Activated naive CD4-positive, alpha-beta T cell (primary cell): ENCODE measurements at places on chromosomes 13 and 19.

DNA sequence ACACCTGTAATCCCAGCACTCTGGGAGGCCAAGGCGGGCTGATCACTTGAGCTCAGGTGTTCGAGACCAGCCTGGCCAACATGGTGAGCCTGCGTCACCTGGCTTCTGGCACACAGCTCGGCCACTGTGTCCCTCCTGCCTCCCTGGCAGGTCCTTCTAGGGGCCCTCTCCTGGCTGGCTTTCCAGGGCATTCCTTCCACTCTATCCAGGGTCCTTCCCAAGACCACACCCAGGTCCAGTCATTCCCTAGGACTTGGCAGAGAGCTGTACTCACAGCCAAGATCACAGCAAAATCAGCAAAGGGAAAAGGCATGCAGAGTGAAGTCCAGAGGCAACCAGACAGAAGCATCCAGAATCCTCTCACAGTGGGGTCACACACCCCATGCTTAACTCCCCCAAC lies 9.7 kb upstream of the HSH2D start:
- no peak for DNase-seq

GRCh38 chr13:44293908-44294735 lies 79.5 kb upstream of the SERP2 start:
- no peak for DNase-seq

DNA sequence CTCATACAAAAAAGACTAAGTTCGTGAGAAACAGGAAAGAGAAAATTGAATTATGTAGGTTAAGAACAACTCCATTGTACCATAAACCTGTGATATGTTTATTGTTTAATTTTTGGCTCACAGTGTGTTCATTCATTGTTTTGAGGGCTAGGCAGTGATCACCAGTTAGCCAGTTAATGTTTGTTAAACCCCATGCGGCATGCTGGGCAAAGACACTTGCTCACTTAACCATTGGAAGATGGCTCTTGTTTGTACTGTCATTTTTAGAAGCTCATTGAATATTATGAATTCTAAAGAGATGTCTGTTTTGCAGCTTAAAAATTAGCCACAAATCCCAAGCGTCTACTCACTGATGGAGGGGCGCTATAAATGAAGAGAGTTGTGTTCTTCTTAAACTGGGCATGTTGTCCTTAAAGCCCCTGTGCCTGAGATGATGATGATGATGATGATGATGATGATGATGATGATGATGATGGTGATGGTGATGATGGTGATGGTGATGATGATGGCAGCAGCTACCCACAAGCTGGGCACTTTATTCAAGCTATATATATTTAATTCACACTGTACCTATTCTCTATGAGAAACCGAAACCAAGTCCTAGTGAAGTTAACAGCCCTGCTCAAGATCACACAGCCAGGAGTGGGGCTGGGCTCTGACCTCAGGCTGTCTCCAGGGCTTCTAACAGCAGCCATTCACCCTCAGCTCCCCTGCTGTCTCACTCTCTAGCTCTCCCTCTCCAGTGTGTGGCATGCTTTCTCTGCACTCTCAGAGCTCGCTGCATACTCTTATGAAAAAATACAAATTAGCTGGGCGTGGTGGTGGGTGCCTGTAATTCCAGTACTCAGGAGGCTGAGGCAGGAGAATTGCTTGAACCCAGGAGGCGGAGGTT lies 169.1 kb downstream of the SHISA2 start:
- no peak for DNase-seq

- no peak for DNase-seq
Observed at GRCh38 chr13:69423844-69424243, 683.8 kb upstream of the ATXN8OS start.

GRCh38 chr13:110138010-110138699 lies 168.8 kb downstream of the COL4A1 start:
- no peak for DNase-seq

GRCh38 chr13:33537026-33537425 lies 251.5 kb upstream of the STARD13 start:
- DNase-seq, result no peak

DNA sequence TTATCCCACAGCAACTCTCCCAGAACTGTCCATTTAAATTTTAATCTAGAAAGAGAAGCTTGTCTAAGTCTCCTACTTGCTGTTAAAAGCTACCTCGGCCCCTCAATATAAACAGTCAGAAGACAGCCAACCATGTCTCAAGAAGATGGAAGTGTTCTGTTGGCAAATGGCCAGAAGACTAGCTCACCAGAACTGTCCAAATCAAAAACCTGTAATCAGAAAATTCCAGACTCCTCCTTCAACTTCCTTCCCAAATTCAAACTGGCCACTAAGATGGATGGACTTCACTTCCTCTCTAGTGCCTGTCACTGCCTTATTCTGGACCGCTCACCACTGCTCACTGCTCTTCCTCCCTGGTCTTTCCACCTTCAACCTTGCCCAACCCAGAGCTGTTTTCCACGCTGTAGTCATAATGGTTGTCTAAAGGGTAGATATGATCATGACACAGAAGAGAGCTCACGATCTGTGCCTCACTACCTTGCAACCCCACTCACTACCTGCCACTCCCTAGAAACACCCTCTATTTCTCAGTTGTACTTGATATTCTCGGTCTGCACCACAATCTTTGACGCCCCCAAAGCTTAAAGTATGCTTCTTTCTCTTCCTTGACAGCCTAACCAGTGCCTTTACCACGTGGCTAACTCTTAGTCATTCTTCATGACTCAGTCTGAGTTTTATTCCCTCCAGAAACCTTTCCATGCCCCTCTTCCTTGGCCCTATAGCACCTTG lies 9.2 kb downstream of the FGF14 start:
- DNase-seq, result no peak

- DNase-seq, result no peak
Observed at GRCh38 chr13:94617389-94618000, 15.8 kb downstream of the GPR180 start.

DNA sequence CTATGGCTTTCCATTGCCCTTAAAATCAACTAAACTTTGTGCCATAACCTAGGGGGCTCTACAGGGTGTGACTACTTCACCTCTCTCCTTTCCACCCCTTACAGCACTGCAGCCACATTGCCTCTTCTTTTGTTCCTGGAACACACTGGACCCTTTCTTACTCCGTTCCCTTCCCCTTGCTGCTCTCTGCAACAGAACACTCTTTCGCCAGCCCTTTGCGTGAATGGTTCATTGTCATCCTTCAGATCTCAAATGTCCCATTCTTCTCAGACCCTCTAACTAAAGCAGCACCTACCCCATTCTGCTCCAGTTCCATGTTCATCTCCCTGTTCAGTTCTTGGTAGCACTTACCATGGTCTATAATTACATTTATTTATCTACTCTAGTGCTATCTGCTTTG lies 208.3 kb downstream of the OXGR1 start:
- no peak for DNase-seq

DNA sequence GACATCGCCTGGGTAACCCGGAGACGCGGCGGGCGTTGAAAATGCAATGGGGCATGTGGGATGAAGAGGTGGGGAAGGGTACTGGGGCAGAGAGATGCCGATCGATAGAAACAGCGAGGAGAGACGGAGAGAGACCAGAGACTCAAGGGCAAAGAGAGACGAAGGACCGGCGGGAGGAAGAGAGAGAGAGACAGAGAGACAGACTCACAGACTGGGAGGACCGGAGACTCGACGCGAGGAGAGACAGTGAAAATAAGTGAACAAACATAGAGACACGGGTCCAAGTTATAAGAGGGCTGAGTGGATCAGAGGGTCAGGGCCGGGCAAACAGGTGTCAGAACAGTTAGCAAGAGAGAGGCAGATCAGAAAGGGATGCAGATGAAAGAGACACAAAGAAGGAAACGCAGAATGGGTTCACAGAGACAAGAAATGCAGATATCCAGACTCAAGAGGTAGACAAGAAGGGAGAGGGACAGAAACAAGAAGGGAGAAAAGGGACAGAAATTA lies 576 bp upstream of the MZF1 start:
- DNase-seq, result no peak

DNA sequence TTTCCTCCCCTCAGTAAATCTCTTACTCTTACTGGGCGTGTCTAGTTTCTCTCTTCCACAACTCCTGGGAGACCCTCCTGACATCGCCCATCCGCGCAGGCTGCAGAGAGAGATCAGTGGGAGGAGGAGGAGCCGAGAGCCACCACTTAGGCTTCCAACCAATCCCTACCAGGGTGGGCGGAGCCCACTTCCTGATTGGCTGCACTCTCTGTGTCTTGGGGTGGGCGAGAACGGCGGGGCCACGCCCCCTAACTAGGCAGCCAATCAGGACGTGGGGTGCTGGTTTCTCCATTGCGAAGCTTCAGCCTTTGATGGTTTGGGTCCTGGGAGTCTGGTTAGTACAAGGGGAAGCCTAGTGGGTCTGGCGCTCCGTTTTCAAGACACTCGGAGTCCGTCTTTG lies at the start of gene PMIS2:
TSS of gene PMIS2 (plus strand) at position 326 of the 400 bp plus-strand sequence. CDS start 87 bp downstream, outside the sequence.
- DNase-seq, result no peak

DNA sequence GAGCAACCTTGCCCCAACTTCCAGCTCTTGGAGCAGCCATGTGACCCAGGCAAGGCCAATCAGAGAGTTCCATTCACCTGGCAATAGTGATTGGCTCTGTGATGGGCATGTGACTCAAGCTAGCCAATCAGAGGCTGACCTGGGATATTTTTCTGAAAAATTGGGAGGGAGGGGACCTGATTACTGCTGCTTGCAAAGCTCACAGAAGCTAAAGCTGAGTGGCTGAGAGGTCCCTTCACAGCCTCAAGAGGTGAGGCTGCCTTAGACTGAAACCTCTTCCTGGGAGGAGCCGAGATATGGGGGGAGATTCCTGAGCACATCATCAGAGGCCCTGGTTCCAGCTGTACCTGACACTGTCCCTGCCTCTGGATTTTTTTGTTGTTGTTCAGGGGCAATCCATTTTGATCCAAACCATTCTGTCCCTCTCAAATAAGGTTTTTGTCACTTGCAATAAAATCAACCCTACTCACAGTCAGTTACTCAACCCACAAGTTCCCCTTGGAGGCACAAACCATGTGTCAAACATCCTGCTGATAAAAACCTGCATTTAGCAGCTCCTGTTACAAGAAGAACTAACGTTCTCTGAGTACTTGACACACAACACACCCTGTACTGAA lies 4.8 kb downstream of the CIB3 start:
- DNase-seq, result no peak

DNA sequence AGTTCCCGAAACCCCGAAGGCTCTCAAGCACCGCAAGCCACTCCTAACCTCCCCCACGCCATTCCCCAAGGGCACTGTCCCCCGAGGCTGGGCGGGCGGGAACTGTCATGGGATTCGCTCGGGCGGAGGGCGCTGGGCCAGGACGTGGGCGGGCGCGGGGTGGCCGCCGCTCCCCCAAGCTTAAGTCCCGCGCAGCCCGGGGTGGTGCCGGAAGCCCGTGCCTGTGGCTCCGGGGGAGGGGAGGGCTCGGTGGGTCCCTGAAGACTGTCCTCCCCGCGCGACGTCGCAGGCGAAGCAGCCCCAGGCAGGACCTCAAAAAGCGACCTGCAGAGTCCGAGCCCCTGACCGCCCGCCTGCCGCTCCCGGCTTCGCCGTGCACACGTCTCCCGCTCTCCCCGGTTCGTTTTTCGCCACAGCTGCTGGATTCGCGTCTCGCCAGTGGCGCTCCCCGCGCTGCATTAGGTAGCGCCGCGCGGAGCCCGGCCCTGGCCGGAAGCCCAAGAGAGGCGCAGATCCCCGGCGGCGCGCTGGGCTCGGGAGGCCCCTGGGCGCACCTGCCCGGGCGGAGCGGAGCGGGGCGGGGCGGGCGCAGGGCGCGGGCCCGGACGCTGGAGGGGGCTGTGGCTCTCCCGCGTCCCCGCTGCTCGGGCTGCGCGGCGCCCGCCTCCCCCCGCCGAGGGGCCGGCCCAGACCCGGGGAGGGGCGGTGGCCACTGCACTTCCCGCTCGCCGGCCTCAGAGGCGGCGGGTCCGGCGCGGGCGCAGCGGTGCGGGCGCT lies at the start of gene FARP1:
TSS of gene FARP1 (plus strand) at position 715 of the 777 bp plus-strand sequence. CDS start 70,149 bp downstream, outside the sequence.
- DNase-seq, result no peak

- no peak for DNase-seq
Observed at GRCh38 chr19:5107432-5108122, 138.7 kb downstream of the KDM4B start.

GRCh38 chr13:44549476-44549875 lies 26.7 kb downstream of the TSC22D1 start:
- no peak for DNase-seq

GRCh38 chr13:110108348-110109139 lies 198.4 kb downstream of the COL4A1 start:
- DNase-seq, result no peak

GRCh38 chr13:83929157-83929556 lies 46.9 kb upstream of the SLITRK1 start:
- DNase-seq, result no peak

- no peak for DNase-seq
Observed at GRCh38 chr19:11208561-11209471, 11.5 kb upstream of the KANK2 start.

GRCh38 chr19:41799444-41800000 lies 3.1 kb downstream of the CEACAM3 start:
- DNase-seq, result no peak

- DNase-seq, result no peak
Observed at GRCh38 chr13:74230984-74231501, 96.8 kb upstream of the KLF12 start.

DNA sequence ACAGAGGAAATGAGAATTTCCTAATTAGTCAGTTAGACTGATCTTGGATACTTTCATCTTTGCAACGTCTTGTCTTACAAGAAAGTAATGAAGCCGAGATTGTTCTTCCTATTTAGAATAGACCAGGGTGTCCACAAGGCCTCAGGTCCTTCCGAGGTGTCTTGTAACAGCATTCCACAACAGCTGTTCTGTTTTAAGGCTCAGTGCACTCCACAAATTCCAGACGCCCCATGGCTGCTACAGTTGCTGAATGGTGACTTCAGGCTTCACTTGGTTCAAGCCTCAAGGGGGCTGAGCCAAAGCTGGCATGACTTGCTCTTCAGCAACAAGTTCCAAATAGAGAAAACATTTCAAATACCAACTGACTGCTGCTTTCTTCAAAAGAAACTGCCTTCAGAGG lies 143.4 kb downstream of the SHISA2 start:
- no peak for DNase-seq

DNA sequence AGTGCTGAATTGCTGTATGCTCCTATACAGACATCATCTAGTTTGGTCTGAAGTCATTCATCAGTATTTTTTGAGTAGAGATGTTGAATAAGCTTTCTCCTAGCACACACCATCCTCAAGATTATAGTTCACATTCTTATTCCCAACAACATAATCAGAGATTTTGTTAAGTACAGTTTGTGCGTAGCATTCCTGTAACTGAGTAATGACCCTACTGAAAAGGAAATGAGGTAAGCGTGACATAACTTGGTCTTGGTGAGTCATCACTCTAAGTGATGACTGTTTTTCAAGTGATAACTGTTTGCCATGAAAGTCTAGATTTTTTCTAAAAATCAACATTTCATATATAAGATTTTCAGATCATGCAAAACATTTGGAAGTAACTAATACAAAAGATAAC lies 18.5 kb upstream of the FAM216B start:
- no peak for DNase-seq

- no peak for DNase-seq
Observed at GRCh38 chr19:6233056-6233826, 46.5 kb downstream of the MLLT1 start.

DNA sequence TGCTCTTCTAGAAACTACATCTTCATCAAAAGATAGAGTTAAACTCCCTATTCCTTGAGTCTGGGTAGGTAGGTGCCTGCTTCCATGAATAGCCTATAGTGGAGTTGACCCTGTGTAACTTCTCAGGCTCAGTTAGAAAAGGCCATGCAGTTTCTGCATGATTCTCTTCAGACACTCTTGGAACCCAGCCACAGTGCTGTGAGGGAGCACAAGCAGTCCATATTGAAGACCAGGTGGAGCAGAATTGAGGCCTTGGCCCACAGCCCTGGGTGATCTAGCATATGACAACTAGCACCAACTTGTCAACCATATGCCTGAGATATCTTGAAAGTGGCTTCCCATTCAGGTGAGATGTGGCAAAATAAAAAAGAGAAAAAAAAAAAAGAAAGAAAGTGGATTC lies 10.3 kb upstream of the PAN3 start:
- no peak for DNase-seq
